ENCODE measurements at places on chromosomes 2 and 18.

DNA sequence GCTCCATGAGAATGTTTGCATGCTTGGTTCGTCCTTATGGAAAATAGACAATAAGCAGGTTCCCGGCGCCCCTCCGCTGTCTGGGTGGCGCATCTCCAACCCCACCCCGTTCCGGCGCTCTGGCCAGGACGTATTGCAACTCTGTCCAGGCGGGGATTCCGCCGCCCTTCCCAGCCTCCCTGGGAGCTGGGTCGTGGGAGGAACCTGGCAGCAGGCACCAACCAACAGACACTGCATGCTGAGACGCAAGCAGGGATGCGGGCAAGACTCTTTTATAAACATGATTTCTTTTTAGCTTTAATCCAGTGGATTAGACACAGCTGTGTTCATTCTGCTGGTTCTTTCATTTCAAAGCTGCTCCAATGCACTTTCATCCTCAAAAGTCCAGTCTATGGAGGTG is 240.2 kb downstream of the SH3BP4 start:
- no peak for DNase-seq

DNA sequence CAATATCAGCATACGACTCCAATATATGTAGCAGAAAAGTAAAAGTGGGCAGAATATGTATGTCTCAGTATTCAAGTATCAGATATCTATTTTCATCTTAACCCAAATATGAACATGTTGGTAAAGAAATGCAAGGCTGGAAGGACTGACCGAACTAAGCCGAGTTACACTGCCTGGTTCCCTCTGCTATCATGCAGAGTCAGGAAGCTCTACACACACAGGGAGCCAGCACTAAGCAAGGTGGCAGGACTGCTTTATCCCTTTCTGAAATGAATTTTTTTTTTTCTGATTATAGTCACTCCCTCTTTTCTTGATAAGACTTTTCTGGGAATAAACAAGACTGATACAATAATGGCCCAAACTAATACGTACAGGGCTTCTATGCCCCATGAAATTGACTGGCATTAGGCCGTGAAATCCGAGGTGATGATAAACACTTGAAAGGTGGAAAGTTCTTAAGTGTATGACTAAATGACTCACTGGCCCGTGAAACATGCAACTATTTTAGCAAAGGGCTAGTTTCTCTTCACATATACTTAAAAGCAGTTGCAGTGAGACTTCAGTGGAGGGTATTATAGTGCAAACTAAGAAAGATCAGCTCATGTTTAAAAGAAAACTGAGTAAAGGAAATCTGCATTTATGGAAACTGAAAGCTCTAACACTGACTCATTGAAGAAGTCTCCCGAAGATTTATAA is 14.9 kb downstream of the DPP4 start:
- DNase-seq: no peak

GRCh38 chr2:133518700-133519344 is 49.4 kb downstream of the NCKAP5 start:
- no peak for DNase-seq

DNA sequence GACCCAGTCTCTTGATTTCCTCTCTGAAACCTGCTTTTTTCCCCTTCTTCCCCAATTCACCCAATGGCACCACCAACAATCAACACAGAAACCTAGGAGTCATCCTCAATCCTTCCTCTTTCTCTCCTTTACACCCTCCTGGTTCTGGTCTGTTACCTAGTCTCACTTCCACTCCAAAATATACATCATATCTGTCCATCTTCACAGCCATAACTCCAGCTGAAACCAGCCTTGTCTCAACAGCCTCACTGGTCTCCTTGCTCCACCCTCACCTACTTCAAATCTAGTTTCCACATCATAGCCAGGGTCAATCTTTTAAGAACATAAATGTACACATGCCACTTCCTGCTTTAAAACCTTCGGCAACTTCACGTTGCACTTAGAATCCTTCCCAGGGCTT is 11.8 kb upstream of the TWSG1 start:
- no peak for DNase-seq

DNA sequence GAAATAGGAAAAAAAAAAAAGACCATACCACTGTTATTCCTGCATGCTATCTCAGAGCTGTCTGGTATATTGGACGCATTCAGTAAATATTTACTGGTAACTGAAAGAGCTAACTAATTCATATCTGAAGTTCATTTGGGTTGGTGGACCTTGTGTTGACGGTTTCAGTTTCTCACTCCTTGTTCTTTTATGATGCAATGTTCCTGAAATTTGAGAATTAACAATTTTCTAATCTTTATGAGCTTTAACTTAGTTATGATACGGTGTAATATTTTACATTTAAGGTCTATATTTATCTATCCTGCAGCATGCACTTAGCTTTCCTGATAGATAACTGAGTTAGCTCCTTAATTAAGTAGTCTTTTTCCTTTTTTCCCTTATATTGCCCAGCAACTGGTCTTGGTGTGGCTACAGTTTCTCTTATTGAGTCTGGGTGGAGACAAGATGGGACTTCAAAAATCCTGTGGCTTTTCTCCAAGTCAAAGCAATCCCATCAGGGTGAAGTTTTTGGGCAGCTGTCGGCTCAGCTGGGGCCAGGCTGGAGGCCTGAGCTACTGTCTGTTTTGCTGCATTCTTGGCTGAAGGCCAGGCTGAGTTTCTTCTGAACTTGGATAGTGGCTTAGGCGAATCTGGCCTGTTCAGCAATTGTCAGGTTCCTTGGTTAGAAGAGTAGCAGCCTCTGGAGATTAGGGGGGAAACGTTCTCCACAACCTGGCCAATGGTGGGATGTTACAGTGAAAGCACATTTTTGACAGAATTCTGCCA is 78.4 kb upstream of the MEX3C start:
- DNase-seq: no peak

DNA sequence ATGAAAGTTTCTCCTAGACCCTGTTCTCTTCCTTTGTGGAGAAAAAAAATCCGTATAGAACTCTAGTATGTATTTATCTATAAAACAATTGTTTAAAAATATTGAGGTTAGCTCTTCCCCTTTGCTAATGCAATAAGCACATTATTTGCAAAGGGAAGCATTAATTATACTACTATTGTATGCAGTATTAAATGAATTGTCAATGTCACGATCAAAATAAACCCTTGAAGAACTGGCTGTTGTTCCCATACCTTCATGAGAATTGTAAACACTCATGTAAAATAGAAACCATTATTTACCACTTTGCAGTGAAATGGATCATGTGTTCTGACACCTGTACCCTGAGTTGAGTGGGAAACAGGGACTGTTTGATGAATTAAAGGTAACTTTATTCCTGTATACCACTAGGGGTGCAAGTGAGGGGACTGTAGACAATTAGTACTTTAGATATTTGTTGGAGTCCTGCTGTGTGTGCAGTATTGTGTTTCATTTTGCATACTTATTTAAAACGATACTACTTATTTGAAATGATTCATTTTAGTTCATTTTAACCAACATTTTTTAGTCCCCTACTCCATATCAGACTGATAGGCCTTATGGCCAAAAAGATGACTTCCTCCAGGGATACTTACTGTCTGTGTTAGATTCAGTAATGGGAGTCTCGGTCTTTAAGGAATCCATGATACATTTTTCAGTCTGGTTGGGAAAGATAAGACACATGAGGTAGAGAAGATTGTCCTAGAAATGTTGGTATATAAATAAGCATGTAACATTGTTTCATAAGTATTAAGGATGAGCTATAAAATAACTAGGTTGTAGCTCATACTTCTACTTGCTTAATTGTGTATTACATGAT is 7.9 kb downstream of the PKP4 start:
- peak; percentile 35 for DNase-seq

DNA sequence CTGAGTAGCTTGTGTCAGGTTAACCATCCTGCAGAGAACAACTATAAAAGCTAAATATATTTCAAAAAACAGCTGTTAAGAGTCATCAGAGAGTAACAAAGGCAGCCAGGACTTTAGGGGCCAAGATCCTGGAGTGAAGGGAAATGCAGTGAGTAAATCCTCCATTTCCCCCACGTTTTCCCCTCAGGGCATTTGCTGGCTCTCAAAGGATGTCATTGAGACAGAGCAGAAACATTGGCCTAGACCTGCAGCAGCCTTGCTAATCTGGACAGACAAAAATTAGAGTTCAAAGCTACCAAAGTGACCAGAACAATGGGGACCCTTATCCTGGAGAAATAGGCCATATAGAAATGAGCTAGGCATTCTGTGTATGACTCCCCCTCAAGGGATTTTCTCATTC is 21.1 kb upstream of the KLHL29 start:
- DNase-seq: no peak

GRCh38 chr18:7737550-7737949 is 170.4 kb downstream of the PTPRM start:
- DNase-seq: no peak

GRCh38 chr2:72081451-72081850 is 66.2 kb downstream of the CYP26B1 start:
- DNase-seq: no peak

DNA sequence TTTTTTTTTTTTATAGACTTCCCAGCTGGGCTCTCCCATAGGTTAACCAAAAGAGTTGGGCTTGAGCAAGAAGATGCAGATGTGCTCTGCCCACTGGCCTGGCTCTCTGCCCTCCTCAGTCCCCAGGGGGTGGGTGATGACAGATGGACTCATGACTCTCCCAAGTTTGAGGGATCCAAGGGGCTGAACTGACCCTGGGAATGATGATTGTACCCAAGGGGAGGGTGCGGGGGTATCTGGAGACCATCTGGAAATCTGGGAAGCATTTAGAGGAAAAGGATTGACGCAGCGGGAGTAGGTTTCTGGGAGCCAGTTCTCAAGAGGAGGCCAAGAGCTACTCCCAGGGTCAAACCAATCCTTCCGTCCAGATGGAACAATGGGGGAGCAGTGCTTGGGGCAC is 330.8 kb downstream of the CYP26B1 start:
- DNase-seq: no peak

DNA sequence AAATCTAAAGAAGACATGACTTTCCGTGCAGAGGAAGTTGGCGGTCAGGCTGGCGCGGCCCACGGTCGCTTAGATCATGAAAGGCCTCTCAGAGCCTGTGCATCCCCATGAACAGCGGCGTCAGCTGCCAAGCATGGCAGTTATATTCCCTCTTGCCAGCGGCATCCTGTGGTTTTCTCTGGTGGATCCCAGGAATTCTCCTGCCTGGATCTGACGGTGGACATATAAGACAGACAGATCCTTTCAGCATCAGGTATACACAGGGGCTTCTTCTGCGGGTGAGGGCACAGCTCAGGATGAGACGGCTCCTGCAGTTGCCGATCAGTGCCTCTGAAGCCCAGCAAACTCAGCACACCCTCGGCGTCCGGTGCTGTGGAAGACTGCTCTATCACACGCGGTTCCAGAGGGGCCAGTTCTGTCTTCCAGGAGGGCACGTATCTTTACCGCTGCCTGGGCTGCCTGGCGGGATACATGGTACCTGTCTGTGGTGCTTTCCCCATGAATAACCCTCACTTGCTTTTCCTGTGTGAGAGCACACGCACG is 157.8 kb downstream of the LDLRAD4 start:
- no peak for DNase-seq

DNA sequence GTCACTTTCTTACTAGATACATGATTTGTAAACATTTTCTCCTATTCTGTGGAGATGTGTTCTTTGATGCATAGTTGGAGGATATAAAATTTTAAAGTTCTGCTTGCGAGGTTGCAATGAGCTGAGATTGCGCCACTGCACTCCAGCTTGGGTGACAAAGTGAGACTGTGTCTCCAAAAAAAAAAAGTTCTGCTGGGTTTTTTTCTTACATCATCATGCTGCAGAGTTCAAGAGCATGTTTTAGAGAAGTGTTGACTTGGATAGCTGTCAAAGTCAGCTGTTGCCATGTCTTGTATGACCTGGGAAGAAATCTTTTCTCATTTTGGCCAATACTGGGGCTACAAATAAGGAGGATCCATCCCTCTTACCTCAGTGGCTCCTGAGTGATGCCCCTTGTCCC is 71.3 kb downstream of the UGGT1 start:
- no peak for DNase-seq

- DNase-seq: no peak
Observed at GRCh38 chr2:47021301-47022009, 105.8 kb upstream of the MCFD2 start.

DNA sequence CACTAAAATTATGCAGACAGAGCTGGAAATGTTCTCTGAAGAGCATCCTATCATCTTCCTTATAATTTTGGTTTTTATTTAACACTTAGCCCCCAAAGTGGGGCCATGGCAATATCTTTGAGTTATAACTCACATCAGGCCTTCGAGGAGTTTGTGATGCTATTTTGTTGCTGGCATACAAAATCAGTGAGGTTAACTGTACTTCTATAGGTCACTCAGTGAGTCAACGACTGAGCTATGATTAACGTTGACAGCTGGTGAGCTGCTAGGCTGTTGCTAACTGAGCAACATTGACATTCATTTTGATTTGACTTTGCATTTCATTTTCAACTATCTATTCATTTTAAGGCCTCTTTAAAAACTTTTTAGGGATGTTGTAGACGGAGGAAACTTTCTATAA is 50.0 kb downstream of the GPD2 start:
- DNase-seq: no peak

- DNase-seq: no peak
Observed at GRCh38 chr2:2847209-2847676, 516.2 kb upstream of the MYT1L start.

DNA sequence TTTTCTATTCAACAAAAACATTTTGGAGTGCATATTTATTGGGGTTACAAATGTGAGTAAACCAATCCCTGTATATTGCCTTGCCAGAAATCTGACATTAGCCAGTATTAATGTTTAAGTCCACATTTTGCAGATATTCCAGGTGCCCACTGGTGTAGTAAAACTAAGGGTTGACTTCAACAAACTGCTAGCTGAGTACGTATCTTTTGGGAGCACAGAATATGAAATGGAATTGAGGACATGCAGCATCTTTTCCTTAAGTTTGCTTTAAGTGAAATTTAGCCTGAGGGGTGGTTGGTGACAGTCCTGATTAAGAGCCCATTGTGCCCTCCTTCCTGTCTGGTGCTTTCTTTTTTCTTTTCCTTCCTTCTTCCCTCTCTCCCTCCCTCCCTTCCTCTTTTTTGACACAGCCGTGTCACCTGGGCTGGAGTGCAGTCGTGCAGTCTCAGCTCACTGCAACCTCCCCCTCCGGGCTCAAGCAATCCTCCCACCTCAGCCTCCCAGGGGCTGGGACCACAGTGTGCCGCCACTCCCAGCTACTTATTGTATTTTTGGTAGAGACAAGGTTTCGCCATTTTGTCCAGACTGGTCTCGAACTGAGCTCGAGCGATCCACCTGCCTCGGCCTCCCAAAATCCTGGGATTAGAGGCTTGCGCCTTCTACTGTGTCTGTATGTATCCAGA is 1.6 kb downstream of the NUP35 start:
- no peak for DNase-seq

- no peak for DNase-seq
Observed at GRCh38 chr2:148512501-148512900, 132.1 kb upstream of the EPC2 start.

- DNase-seq: no peak
Observed at GRCh38 chr2:206098471-206098870, 12.5 kb upstream of the INO80D start.

DNA sequence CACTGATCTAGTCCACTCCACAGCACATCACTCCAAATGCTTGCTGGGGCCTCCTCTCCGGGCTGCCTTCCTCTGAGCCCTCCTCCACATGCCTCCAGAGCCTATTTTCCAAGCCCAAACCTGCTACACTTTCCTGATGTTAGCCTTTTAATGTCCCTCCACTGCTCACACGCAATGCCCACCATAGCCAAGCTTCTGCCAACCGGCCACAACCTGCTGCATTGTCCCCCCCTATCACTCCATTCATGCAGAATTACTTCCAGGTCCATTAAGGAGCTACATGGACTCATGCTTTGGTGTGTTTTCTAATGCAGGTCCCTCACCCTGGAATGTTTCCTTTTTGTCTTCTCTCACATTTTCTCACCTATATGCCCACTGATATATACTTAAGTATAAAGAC is 129.3 kb downstream of the MARCHF4 start:
- no peak for DNase-seq

GRCh38 chr2:63465633-63466032 is 122.6 kb downstream of the WDPCP start:
- DNase-seq: no peak
